ENCODE measurements at places on chromosomes 3 and 15.

- no peak for DNase-seq
Measured at GRCh38 chr3:13110678-13111116, 37.5 kb upstream of the IQSEC1 start.

GRCh38 chr3:129663930-129664646 lies 57.6 kb upstream of the PLXND1 start:
- no peak for DNase-seq

DNA sequence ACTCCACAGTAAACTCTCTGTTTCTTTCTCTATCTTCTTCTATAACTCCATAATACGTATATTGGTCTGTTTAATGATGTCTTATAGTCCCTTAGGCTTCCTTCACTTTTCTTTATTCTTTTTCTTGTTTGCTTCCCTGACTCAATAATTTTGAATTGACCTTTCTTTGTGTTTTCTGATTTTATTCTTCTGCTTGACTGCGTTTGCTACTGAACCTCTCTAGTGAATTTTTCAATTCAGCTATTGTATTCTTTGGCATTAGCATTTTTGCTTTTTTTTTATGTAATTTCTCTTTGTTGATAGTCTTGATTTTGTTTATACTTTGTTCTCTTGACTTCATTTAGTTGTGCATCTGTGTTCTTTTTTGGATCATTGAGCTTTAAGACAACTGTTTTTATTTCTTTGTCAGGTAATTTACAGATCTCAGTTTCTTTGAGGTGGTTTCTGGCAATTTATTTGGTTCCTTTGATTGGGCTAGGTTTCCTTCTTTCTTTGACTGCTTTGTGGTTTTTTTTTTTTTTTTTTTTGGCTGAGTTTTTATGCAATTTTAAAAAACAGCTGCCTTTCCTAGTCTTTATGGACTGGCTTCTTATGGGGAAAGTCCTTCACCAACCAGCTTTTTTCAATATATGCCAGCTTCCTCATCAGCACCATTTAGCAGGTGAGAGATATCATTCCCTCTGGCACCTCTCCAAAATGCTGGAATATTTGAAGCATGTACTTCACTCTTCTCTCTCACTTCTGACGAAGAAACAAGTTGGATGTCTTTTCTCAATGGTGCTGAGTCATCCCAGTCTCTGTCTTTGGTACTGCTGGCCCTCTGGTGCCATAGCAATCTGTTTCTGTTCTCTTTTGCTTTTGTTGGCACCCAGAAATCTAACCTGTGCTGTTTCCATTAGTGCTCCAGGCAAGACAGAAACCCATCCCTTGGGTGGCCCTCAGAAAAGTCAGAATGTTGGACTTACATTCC lies 17.6 kb downstream of the RSRC1 start:
- DNase-seq: no peak

DNA sequence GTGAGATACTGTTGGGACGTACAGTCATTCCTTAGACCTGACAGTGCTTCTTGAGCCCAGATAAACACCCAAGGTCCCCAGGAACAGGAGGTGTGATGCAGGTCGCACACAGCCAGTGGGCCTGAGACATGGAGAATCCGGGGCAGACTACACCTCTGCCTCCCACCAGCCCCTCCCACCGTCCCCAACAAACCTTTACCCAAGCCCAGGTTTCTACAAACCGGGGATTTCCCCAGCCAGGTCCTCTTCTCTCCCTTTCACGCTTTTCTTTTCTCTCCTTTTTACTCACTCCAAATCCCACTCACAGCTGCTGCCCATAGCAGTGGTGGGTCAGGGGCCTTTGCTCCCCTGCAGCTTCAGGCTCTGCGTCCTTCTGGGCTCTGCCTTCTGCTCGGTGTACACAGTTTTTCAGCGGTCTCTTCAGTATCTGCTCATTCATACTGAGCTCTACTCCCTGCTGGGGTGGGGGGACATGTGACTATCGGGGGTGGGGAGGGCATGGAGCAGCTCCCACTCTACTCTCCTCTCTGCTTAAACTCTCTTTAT lies 4.8 kb upstream of the PCSK6 start:
- no peak for DNase-seq

DNA sequence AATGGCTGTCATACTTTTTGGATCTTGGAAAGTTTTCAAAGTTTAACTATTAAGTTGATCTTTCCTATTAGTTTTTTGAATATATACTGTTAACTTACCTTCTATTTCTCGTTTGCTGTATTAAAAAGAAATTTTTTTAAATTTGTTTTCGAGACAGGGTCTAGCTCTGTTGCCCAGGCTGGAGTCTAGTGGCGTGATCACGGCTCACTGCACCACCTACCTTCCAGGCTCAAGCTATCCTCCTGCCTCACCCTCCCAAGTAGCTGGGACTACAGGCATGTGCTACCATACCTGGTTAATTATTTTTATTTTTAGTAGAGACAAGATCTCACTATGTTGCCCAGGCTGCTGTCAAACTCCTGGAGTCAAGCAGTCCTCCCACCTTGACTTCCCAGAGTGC lies 4.6 kb downstream of the KNL1 start:
- no peak for DNase-seq

GRCh38 chr15:88890495-88890894 lies 4.8 kb downstream of the HAPLN3 start:
- DNase-seq: no peak

DNA sequence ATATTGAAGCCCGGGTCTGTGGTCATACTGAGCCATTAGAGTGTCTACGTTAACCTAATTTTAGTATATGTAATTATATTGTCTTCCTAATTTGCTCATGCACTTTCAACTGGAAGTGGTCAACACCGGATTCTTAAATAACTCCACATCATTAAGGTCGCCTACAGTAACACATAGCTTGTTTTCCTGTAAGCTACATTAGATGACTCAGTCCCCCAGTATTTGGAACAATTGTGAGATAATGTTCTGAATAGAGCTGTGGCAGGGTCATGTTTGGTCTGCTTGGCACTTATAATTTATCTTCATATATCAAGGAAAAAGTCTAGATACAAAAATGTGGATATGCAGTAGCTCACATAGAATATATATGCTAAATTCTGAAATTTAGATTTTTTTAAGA lies 486.2 kb downstream of the IGSF11 start:
- DNase-seq: no peak
